ENCODE measurements at places on chromosomes 7 and 10.

DNA sequence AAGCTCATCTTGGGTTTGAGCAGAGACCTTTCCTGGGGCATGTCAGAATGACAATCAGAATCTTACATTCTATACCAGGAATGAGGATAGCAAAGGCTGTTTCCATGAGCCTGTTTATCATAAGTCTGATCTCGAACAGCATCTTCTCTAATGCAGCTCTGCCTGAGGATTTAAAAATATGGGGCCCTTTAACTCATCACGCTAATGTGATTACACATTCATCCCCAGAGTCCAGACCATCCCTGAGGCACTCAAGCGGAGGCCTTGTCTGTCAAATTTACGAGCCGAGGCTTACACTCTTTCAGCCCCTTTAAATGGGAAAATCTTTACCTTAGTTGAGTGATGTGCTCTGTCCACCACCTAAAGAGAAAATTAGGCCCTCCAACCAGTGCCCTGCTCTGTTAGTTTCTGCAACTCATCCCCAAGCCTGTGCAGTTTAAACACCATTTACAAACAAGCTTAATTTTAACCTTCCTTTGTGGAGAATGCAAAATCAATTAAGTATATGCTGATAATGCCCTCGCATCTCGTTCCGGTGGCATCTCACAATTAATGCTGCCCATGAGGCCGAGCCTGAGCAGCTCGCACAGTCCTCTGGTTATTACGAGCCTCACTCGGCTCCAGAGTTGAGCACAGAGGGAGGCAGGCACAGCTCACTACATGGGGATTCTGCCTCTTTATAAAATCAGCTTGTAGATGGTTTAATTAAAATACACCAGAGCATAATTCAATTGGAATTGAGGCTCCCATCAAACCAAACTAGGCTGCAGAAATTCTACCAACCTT, 16.0 kb downstream of the CHST15 start:
- DNase-seq: no peak

- DNase-seq: no peak
These were observed 49.6 kb upstream of the UBE3C start for GRCh38 chr7:157089100-157089610.

GRCh38 chr7:27157702-27158431, 1.4 kb upstream of the HOXA7 start:
- DNase-seq: no peak

DNA sequence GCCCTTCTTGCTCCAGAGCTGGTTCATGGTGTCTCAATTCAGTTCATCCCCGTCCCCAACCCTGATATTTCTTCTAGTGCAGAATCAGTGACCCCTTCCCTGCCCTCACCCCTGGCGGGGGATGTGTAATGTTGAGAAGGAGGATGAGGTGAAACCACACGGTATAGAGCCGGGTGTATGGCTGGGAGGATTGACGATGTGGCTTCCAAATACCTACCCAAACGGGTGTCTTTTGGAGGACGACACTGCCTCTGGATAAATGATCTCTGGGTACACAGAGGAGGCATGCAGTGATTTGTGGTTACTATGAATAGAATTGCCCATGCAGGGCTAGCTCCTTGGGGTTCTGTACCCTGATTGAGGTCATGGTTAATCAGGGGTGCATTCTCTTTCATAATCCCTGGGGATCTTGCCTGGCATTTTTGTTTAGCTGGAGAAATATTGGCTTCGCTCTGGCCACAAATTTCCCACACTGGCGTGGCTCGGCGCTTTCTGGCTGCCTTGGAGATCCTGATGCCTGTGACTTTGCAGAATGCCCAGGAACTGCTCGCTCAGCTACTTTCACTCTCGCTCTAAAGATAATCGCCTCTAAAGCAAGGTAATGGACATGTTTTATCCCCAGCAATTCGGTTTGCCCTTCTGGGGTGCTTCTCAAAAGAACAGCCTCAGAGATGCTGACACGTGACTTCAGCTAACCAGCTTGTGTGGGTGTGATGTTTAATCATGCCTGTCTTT, 89.2 kb downstream of the RBM20 start:
- peak; percentile 7 for DNase-seq

DNA sequence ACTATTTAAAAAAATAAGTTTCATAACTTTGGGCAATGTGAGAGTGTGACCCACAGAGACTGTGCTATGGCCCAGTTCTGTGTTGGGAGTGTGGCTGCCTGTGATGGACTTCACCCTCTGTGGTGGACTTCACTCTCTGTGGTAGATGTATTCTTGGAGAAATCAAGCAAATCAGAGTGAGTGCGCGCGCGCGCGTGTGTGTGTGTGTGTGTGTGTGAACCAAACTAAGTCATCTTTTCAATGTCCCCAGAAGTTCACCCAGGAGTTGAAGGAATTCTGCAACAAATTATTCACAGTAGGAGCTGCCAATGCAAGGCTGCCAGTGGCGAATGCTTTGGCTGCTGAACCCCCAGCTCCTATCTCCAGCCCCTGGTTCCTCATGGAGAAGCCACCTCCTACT, 184.5 kb downstream of the ADAM12 start:
- DNase-seq: no peak

GRCh38 chr10:102643336-102644065, 778 bp upstream of the TRIM8 start:
- DNase-seq: peak; percentile 73

DNA sequence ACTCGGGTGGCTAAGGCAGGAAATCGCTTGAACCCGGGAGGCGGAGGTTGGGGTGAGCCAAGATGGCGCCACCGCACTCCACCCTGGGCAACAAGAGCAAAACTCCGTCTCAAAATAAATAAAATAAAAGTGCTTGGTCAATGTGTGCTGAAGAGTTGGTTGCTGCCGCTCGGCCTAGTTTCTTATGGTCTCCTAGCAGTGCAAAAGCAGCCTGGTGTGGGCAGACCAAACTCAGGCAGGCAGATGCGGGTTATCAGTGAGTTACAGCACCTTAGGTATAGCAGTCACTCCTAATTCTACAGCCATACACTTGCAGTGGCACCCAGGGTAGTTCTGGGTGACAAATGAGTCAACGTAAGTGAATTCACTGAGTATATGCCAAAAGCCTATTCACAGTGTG, 22.6 kb downstream of the HSPB1 start:
- DNase-seq: no peak
